Adrenal gland (tissue), 19 donors: ENCODE measurements at places on chromosomes 13 and 19. TPM values are rescaled to one million over a fixed set of nuclear protein-coding genes. Genes with fewer than 3 reads are reported as not detected.
A peak's percentile ranks its signal among the peaks of the same experiment; 100 is the strongest.

GRCh38 chr13:108427355-108427754 is 157.8 kb downstream of the TNFSF13B start:
- no peak for DNase-seq

DNA sequence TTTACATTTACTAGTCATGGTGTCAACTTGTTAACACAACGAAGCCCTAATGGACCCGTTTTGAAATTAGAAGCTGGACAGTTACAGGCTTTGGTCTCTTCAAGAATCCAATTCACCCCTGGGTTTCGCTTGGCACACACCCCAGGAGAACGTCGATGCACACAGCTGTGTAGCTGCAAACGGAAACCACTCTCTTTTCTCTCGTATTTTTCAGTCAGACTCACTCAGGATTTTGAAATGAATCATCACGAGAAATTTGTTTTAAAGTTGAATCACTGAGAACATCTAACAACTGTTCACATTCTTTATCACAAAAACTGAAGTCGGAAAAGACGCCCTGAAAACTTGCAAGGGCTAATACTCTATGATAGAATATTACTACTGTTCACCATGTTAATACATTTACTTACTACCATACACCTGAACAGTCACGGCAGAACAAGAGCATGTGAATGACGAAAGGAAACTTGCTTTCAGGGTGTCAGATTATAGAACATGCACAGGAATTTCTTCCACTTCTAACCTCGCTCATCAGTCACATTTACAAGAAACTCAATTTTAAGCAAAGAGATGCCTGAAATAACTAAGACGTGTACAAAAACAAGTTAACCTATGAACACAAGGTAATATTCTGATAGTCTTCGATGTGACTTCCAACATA is 4.7 kb downstream of the PNMA8A start:
- peak; percentile 69 for DNase-seq

DNA sequence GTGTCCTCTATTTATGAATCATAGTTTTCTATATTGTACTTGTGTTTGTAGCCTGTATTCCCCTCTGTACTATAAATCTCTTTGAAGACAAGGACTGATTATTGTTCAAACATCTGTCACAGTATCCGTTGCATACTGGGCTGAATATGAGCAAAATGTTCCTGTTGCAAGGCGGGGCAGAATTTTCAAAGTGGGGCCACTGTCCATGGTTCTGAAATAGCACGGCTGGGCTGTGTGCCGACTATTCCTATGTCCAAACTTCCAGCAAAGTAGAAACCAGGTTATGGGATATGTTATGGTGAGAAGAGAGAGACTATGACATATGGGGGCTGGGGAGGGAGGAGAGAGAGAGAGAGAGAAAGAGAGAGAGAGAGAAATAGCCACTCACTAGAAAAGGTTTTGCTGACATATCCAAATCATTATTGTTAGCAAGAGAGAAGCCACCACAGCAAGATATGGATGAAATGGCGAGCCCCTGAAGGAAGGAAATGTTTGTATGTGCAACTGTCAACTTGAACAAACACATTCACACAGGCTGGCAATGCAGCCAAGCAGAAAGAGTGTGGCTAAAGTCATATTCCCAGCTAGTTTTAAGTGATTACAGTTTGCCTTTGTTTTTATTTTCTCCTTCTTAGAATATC is 107.0 kb upstream of the GPR12 start:
- DNase-seq: peak; percentile 38

GRCh38 chr13:43180837-43181236 is 157.5 kb downstream of the DNAJC15 start:
- DNase-seq: no peak

DNA sequence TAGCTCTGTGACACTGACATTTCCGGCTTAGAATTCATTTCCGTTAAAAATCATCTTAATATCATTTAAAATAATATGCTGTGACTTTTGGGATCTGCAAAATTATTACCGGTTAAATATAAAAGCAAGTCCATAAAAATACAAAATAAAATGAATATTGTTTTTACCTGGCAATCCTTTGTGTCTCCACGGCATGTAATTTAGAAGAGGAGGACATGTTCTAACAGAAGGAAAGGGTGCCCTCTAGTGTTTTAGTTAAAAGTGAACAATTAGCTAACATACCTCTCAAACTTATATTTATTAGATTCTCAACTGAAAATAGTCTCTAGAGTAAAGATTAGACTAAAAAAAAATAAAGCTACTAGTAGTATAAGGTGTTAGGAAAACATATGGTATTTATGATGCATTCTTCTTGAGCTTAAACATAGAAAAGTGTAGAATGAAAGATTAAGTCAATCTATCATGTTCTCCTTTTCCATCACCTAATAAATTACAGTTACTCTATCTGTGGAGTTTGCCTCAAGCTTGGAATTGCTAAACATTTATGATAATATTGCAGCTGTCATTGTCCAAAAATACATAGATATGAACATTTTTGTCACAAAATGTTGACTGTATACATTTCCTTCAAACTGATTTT is 676.7 kb upstream of the SPRY2 start:
- DNase-seq: no peak

DNA sequence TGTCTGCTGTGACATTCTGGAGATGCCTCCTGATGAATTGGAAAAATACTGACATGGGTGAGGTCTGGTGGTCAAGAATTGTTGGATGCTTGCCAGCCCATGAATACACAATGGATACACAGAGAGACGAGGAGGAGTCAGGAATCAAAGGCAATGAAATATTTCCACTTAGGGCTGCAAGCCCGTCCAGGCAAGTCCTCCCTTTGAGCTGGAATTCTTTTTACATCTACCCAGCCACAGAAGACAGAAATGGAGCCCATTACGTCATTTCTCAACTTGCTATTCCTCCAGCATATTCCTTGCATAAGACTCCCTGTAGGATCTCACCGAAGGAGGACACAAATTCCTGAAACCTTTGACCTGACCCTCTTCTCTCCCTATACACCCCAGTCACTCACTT is 15.7 kb upstream of the IGFL4 start:
- DNase-seq: no peak

GRCh38 chr19:11197291-11198174 is at the start of gene KANK2:
TSS of gene KANK2 (minus strand) at chr19:11197545. CDS start at chr19:11194511, 3,034 bp downstream.
- DNase-seq: peak; percentile 91

- no peak for DNase-seq
Measured at GRCh38 chr19:1671716-1672037, 19.3 kb upstream of the TCF3 start.

GRCh38 chr19:54203151-54203611 is 2.5 kb downstream of the RPS9 start:
- no peak for DNase-seq

GRCh38 chr19:1392407-1392806 is 8.7 kb downstream of the NDUFS7 start:
- DNase-seq: no peak

GRCh38 chr13:55517312-55517711 is 1623.4 kb upstream of the PRR20A start:
- DNase-seq: no peak

- DNase-seq: no peak
Measured at GRCh38 chr19:47836038-47836437, 14.3 kb downstream of the CRX start.

DNA sequence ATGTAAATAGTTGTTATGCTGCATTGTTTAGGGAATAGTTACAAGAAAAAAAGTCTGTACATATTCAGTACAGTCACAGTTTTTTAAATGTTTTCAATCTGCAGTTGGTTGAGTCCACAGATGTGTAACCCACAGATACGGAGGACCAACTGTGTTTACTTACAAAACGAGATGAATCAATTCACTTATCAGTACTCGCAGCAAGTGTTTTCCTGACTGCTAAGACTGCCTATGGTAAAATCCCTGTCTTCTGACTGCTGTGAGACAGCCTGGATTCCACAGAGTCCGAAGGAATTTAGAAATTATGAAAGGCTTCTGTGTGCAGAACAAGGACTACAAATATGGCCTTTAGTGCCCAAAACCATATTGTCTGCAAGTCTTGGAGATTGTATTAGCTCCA is 45.7 kb upstream of the C1QTNF9 start:
- DNase-seq: no peak

The GRIK5 gene
- 4.1 TPM for total RNA-seq

The LILRA5 gene
- total RNA-seq: 0.83 TPM

The DKKL1 gene
- 0.42 TPM for total RNA-seq

The AMH gene
- total RNA-seq: not detected

The ZNF579 gene
- total RNA-seq: 8.9 TPM

The SGTA gene
- 42.6 TPM for total RNA-seq

The RNASEH2B gene
- 26.5 TPM for total RNA-seq

The IGSF23 gene
- total RNA-seq: not detected

The ZNF497 gene
- total RNA-seq: 8.1 TPM
